ENCODE measurements at places on chromosomes 3 and 15. TPM values are rescaled to one million over a fixed set of nuclear protein-coding genes. Genes with fewer than 3 reads are reported as not detected.

SCN11A gene
- total RNA-seq: 0.05 TPM

P2RY14 gene
- total RNA-seq: 9.4 TPM

DNAH1 gene
- total RNA-seq: 12.2 TPM

MAPKAPK3 gene
- total RNA-seq: 201 TPM

CALML4 gene
- 13.1 TPM for total RNA-seq

STRIT1 gene
- total RNA-seq: not detected

MOBP gene
- total RNA-seq: not detected

GFM1 gene
- 70.4 TPM for total RNA-seq

GPR156 gene
- total RNA-seq: 0.18 TPM

HYAL1 gene
- total RNA-seq: 0.36 TPM

VGLL3 gene
- total RNA-seq: not detected

EFHB gene
- 0.24 TPM for total RNA-seq

ZNF35 gene
- total RNA-seq: 4.8 TPM

PARP6 gene
- 87.1 TPM for total RNA-seq

CHST13 gene
- not detected for total RNA-seq

SLC9C1 gene
- total RNA-seq: not detected

AP3B2 gene
- not detected for total RNA-seq

CHRD gene
- total RNA-seq: not detected

RPP25 gene
- 15.3 TPM for total RNA-seq

LRRC2 gene
- not detected for total RNA-seq

SMAD6 gene
- 0.34 TPM for total RNA-seq

TRH gene
- total RNA-seq: not detected

OGG1 gene
- total RNA-seq: 40.2 TPM

POLG gene
- 134 TPM for total RNA-seq

LOXL1 gene
- 1.3 TPM for total RNA-seq

SLC22A13 gene
- 0.78 TPM for total RNA-seq

Data from activated T-helper 1 cell treated with anti-CD3 and anti-CD28 coated beads, Interleukin-12 subunit alpha, Interleukin-12 subunit beta, Interleukin-2, Interleukin-4 antibody, amounts not matched to agents 30 ng/mL and 10 ng/mL and 1 ng/mL, durations not matched to agents 14 hours and 24 hours and 36 hours (primary cell).